Panc1 (cell line): ENCODE measurements at places on chromosomes 6 and 20.

DNA sequence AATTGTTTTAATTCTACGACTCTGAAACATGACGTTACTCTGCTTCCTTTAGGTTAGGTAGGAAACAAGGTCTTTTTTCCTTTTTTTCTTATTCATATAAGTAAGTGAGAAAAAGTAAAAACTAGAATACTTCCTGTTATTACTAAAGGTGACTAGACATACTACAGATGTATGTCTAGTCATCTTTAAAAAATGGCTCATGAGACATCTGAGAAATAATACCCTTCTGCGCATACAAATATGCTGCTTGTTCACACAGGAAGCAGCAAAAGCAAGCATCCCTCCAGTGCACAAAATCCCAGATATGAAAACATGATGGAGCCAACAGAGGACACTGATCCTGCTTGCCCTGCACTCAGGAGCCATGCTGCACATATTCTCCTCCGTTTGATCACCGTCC lies 699.1 kb downstream of the EPM2A start:
- no peak for DNase-seq

GRCh38 chr20:42686057-42686456 lies 503.6 kb downstream of the PTPRT start:
- no peak for DNase-seq

- no peak for DNase-seq
Observed at GRCh38 chr20:49104365-49104648, 58.2 kb downstream of the CSE1L start.

DNA sequence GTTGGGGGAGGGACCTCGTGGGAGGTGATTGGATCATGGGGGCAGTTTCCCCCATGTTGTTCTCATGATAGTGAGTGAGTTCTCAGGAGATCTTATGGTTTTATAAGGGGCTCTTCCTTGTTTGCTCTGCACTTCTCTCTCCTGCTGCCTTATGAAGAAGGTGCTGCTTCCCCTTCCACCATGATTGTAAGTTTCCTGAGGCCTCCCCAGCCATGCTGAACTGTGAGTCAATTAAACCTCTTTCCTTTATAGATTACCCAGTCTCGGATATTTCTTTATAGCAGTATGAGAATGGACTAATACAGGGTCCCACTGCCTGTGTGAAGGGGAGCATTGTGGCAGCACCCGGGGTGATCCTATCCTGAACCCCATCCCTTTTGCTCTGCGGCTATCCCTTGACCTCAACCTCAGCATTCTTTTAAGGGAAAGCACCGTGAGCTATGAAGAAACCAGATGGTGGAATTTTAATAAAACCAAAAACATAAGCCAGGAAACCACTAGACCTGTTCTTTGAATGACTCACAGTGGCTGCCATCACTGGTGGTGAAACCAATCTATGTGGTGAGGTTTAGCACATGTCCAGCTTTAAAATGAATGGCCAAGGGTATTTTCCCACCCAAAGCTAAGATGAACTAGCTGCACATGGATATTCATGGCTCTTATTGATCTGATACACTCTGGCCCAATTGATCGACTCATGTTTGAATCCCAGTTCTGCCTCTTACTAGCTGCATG lies 62.2 kb downstream of the ZDHHC14 start:
- no peak for DNase-seq

GRCh38 chr6:45946887-45947286 lies 68.8 kb downstream of the CLIC5 start:
- no peak for DNase-seq

DNA sequence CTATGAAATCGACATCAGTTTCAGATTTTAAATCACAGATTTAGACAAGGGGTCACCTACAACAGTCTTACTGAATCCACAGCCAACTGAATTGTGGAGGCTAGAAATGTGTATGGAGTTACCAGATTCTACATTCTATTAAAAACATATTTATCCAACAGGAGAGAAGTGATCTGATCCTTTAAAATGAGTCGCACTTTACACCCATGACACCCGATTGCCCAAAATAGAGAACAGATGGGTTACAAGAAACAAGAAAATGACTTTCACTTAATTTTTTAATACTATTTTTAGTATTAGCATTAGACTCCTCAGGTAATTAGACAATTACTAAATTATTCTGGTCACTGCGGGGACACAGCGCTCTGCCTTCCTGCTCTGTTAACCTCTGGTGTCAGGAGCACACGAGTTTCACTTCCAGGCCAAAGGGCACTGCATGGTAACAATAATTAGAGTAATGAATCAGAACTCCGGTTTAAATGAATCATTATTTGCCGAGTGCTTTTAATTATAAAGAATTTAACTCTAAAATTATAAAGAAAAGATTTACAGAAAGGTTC lies 108.6 kb downstream of the ATP9A start:
- DNase-seq = no peak

DNA sequence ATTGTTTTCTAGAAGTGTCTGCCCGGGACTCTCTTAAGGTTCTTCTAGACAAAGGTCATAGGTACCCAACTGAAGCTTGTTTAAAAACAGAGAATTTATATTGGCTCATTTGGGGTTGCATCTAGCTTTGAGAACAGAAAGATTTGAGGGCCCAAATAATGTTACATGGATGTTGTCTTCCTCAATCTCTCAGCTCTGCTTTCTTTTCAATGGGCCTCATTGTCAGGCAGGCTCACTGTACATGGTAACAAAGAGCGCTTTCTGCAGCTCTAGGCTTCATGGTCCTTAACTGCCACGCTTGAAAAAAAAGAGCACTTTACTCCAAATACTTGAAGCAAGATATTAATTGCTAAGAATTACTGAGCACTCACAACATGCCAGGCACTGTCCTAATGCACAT lies 22.2 kb downstream of the NHLRC1 start:
- DNase-seq = no peak

GRCh38 chr6:125255201-125255600 lies 46.6 kb downstream of the HDDC2 start:
- no peak for DNase-seq

DNA sequence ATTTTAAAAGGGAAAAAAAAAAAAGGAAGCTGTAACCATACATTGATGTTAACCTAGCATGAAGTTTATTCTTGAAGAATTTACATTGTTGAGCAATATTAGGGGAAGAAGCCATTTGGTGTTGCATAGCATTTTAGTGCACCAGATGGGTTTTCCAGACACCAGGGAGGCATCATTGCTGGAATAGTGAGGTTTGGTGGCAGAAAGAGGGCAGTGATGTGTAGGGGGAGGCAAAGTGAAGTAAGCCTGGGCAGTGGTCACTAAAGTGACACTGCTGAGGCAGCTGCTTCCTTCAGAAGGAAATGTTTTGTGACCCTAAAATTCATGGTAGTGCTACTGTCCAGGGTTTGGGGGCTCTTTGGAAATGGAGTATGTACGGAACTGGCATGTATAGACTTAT lies 2.6 kb downstream of the TOMM6 start:
- DNase-seq = no peak

- no peak for DNase-seq
Observed at GRCh38 chr20:33926425-33926824, 67.3 kb upstream of the RALY start.

DNA sequence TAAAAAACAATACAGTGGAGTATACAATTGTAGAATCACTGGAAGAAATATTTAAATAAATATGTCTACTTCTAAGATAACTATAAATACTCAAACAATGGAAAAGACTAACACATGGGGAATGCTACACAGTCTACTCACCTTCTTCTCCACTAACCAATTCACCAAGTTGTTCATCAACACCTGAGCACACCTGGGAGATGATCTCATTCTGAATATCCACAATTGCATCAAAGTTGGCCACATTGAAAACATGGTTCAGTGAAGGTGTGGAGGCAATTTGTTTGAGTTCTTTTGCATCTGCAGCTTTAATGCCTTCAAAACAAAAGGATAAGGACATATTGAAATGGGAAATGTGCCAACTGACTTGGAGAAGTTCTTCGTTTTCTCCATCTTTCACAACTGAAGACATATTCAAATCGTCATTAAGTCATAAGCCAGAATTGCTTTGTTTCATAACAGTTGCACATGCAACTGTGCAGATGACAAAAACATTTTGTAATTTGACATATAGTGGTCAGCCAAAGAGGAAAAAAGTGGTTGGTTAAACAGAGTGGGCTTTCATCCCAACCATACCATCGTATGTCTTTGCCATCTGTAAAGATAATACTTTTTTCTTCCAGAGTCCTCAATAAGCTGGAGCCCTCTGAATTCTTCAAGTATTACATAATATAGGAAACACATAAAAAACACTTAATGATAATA lies 17.5 kb downstream of the COL12A1 start:
- no peak for DNase-seq

DNA sequence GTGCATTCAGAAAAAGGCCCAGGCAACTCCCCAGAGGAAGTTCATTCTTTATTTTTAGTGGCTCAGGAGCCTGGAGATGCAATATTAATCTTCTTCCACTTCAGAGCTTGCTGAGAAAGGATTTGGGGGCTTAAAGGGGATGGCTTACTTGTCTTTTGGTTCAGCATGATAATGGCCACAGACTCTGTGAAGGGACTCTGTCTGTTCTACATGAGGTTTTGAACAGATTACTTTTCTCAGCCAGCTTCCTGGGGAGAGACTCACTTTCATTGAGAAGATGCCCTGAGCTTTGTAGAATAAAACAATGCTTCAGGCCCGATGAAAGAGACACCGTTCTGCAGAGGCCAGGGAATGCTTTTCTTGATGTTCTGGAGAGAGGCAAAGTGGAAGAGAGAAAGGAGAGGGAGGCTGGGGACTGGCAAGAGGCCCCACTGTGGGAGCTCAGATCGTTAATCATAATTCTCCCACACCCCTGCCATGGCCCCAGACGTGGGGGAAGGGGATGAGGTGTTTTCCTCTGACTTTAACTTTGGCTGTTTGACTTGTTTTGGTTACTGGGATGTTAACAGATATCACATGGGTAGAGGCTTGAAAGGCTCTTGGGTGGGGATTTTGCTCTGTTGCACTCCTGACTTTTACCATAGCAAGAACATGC lies 19.1 kb downstream of the SCP2D1 start:
- DNase-seq = no peak

DNA sequence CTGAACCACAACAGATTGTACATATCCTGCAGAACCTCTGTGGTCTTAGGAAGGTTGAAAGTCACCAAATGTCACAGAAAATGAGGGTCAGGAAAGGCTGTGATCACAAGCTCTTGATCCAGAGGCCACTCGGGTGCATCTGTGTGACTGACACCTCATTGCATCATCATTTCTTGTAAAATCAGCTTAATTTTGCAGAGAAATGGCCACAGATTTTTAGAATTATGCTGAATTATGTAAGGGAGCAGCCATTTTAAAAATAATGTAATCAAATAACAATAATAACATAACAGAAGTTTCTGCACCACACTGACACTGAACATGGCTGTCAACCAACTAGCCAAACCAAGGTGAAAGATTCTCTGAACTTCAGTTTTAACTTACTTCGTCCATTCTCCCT lies 32.5 kb upstream of the PRND start:
- DNase-seq = no peak

DNA sequence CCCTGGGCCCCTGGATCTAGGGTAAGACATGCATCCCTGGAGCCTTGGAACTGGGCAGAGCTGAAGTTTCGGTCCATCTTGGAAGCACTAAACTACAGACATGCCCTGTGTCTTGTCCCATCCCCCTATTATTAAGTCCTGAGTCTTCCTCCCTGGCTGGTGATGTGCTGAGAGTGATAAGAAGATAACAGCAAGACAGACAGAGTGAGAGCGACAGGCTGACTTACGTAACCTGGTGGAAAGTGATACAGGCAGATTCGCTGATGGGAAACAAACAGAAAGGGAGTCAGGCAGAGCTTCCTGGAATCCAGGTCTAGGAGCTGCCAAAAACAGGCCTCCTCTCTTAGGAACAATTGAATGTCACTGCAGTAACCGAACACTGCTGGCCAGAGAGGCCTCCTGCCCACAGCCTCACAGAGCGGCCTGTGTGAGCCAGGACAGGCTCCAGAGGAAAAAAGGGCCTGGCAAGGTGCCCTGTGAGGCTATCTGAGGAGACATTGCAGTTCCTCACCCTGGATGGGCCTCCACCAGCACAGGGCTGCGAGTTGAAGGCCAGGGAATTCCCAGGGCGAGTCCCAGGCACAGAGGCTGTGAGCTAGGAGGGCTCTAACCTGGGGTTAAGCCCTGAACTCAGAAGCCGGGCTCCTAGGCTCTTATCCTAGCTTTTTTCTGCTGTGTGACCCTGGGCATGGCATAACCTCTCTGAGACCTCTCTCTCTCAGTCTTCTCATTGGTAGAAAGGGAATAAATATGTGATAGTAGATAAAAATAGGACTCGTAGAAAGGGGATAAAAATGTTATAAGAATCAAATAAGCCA lies 34.2 kb upstream of the B4GALT5 start:
- DNase-seq = no peak
